ENCODE measurements at places on chromosomes 2 and 18. TPM values are rescaled to one million over a fixed set of nuclear protein-coding genes. Genes with fewer than 3 reads are reported as not detected.

Gene RGPD4
- not detected for total RNA-seq

Gene POTEJ
- total RNA-seq: not detected

Gene ZNF24
- total RNA-seq: 41.0 TPM

Gene GPR45
- not detected for total RNA-seq

Gene RETREG2
- 62.5 TPM for total RNA-seq

All from fibroblast of villous mesenchyme (primary cell).